Brain microvascular endothelial cell (primary cell): ENCODE measurements at places on chromosomes 3 and 15.

- DNase-seq: no peak
Measured at GRCh38 chr3:85303156-85303555, 344.4 kb downstream of the CADM2 start.

DNA sequence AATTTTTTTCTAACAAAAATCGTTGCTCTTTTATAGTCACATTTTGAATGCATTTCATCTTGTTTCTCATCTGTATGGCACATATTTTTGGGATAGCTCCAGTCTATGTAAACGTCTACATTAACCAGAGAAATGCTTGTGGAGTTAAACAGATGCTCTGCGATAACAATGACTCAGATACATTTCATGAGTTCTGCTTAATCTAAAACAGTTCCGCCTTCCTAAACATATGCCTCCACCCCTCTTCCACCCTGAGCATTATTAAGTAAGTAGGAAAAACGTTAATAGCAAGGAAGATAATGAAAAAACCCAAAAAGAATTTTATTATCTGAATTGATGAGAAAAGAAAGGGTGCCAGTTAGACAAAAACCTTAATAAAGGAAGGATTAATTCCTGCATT lies 396.1 kb downstream of the TUSC7 start:
- peak; percentile 53 for DNase-seq

GRCh38 chr3:11764931-11765363 lies 81.7 kb downstream of the TAMM41 start:
- DNase-seq: peak; percentile 65

GRCh38 chr3:169813757-169814517 lies 1.2 kb upstream of the LRRC34 start:
- no peak for DNase-seq

- no peak for DNase-seq
Measured at GRCh38 chr3:34504775-34505174, 706.3 kb downstream of the PDCD6IP start.

DNA sequence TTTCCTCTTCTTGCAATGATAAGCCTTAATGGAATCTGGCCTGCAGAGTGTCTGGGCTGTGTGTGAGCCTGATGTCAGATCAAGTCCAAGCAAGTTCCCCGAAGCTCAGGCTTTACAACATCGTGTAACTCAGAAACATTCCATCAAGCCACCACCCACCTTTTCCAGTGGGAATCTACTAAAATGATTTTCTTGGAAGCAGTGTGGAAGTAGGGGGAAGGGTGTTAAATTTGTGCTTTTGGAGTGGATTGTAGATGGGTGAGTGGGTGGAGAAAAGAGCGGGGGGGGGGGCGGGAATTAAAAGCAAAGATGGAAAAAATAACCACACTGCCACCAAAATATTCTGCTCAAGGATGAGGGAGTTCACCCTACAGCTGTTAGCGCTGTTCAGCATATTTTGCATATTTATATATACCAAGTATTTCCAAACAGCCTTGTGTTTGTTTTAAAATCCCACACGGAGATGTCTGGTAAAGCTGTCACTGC lies 53.6 kb downstream of the VGLL3 start:
- DNase-seq: peak; percentile 79
